ENCODE measurements at places on chromosomes 4 and X.

DNA sequence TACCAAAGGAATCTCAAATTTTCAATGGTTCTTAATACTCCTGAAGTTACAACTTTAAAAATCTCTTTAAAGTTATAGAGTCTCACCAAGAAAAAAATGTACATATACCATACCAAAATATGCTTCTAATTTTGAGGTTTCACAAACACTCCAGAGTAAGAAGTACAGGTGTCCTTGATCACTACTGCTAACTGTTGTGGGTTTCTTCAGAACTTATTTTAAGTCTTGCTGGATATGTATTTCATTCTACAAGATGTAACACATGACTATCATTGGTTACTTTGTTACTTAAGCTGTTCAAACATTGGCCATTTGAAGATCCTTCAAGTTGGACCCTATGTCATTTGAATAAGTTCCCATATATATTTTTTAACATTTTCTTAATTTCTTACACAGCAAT is 808.0 kb downstream of the PCDH19 start:
- DNase-seq = no peak

GRCh38 chrX:153924149-153924861 is 1.8 kb downstream of the ARHGAP4 start:
- DNase-seq = no peak

- DNase-seq = no peak
These were observed 443.3 kb downstream of the GBA3 start for GRCh38 chr4:23135792-23136645.

GRCh38 chrX:145609951-145610511 is 207.6 kb upstream of the SLITRK2 start:
- DNase-seq = no peak

DNA sequence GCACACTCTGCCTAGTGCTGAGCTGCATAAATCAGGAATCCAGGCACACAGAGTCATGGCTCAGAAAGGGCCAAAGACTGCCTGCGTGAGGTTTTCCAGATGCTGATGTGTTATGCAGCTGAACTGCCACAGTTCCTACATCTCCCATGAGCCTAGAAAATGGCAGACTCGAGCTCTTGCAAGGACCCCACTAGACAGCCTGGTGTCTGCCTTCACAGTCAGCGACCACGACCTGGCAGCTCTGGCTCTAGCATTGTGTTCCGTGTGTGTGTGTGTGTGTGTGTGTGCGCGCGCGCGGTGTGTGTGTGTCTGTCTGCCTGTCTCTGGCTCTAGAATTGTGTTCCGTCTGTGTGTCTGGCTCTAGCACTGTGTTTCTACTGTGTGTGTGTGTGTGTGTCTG is 203.6 kb upstream of the AGTR2 start:
- no peak for DNase-seq

- no peak for DNase-seq
These were observed 75.7 kb upstream of the GUCY1A1 start for GRCh38 chr4:155590796-155591585.

All from activated gamma-delta T cell treated with anti-CD3 and anti-CD28 coated beads, Interleukin-2, amount 50 U/mL, for 16 hours (primary cell).